ENCODE measurements at places on chromosomes 1 and 21.

DNA sequence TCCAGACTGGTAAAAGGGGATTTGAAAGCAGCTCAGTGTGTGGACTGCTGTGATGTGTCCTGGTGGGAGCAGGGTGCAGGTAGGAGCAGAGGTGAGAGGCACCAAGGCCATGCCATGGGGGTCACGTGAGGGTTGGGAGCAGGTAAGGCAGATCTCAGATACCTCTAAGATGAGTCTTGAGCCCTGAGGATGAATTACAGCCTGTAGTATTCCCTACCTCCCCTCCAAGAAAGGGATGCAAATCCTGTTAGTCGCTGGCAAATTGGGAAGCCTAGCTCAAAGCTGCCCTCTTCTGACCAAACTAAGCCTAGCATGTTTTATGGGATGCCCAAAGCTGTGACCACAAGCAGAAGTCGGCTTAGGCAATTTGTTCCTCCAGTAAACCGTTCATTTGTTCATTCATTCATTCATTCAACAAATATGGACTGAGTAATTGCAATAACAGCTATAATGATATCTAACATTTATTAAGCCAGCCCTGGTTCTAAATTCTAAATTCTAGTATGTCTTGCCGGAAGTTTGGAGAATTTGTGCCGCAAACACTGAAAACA lies 3.9 kb upstream of the NUAK2 start:
- no peaks in the 10 kb centered on the region for H3K27me3 ChIP-seq
- H3K27ac ChIP-seq = no peak overlapping the region
- no peaks in the 10 kb centered on the region for H3K36me3 ChIP-seq
- DNase-seq = peak; percentile 59

DNA sequence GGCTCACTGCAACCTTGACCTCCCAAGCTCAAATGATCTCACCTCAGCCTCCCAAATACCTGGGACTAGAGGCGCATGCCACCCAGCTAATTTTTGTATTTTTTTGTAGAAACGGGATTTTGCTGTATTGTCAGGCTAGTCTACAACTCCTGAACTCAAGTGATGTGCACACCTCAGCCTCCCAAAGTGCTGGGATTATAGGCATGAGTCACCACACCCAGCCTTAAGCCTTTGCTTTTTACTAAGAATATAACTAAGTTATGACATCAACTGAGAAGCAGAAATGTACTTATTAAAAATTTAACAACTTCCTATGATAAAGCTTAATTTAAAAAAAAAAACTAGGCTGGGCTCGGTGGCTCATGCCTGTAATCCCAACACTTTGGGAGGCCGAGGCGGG lies 8.9 kb upstream of the LSS start:
- no peaks in the 10 kb centered on the region for H3K4me1 ChIP-seq
- no peak overlapping the region for H3K4me3 ChIP-seq

- no peak overlapping the region for H3K4me3 ChIP-seq
- DNase-seq = no peak
- H3K36me3 ChIP-seq = no peaks in the 10 kb centered on the region
- peaks cover 8% of the 10 kb centered on the region for H3K27me3 ChIP-seq
- no peak overlapping the region for H3K27ac ChIP-seq
These were observed 16.0 kb upstream of the ARHGEF10L start for GRCh38 chr1:17523321-17524041.

DNA sequence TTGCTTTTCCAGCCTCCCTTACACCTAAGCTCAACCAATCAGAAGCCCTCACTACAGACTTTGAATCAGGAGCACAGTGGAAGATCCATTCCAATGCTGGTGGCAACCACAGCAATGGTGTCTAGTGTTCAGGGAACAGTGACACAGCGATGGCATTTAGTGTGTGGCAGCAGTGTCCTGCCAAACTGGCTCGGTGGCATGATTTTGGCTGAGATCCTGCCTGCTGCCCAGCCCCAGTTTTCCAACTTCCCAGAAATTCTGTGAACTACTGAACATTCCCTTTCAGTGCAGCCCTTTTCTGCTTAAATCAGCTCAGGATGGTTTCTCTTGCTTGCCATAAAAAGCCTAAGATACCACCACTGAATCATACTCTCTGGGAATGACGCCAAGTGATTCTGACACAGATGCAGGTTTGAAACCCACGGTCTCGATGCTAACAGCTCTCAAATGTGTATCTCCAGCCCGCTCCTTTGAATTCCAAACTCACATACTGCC lies 8.8 kb downstream of the ASAP3 start:
- no peak for DNase-seq
- no peaks in the 10 kb centered on the region for H3K27me3 ChIP-seq
- no peak overlapping the region for H3K4me3 ChIP-seq
- no peaks in the 10 kb centered on the region for H3K36me3 ChIP-seq
- H3K27ac ChIP-seq = no peak overlapping the region

DNA sequence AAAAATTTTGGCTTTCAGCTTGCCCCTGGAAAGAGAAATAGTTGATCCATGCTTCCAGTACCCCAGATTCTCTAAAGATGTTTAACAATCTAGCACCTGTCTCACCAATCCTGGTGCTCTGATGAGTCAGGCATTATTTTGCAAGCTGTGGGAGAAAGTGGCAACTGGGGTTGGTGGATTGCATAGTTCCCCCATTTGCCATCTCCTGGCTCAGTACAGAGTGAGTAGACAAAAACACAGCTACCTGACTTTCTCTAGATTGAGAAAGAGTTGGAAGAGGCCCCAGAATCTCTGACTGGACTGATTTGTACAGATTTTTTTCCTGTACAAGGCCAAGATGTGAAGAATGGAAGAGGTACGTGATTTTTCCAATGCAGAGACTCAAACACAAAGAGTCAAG lies 75.1 kb upstream of the NEGR1 start:
- no peak for DNase-seq
- H3K4me3 ChIP-seq = no peak overlapping the region
- H3K36me3 ChIP-seq = no peaks in the 10 kb centered on the region
- H3K27me3 ChIP-seq = no peaks in the 10 kb centered on the region
- no peaks in the 10 kb centered on the region for H3K4me1 ChIP-seq

DNA sequence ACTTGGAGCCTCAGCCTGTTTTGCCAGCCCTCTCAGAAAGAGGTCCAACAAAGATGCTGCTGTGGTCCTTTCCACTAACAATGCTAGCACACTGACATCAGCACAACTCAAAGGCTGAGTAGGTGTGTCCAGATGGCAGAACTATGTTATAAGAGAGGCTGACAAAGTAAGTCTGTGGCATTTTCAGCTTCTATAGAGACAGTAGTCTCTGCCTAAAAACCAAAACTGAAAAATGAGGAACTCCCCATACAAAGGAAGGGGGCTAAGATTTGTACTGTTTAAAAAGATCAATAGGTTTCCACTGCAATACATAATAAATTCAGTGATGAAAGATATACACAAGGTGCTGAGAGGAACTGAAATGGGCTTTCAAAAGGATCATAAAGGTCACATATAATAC lies 12.3 kb downstream of the ERO1B start:
- H3K36me3 ChIP-seq = peaks cover 11% of the 10 kb centered on the region
- no peak overlapping the region for H3K27ac ChIP-seq
- H3K4me3 ChIP-seq = no peak overlapping the region
- H3K27me3 ChIP-seq = no peaks in the 10 kb centered on the region
- DNase-seq = peak; percentile 35
- no peaks in the 10 kb centered on the region for H3K4me1 ChIP-seq

DNA sequence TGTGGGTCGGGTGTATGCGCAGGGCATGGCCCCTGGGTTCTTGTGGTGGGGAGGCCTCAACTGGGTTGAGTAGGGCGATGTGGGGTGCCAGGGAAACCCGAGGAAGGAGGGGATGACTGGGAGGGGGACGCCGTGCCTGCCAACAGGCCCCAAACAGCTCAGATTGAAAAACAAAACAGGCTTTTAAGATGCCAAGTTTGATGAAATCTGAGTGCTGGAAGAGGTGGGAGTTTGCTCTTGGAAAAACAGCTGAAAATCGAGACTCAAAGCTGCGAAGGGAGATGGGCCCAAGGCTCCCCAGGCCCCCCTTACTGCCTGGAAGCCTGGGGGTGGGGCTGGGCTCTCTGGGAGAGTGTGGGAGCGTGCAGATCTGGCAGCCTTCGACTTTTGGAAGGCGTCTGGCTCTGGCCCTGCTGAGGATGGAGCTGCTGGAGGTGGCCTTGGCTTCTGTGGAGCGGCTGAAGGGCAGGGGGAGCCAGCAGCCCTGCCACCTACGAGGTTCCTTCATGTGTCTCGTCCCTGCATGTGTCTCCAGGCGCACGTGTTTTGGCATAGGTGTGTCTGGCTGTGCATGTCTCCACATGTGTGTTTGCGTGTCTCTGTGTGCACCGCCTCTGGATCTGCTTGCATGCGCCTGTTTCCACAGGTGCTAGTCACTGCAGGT lies 33.3 kb downstream of the PTPRF start:
- H3K36me3 ChIP-seq = no peaks in the 10 kb centered on the region
- DNase-seq = no peak
- H3K4me1 ChIP-seq = peaks cover 12% of the 10 kb centered on the region

- H3K36me3 ChIP-seq = no peaks in the 10 kb centered on the region
- H3K4me3 ChIP-seq = no peak overlapping the region
- H3K27ac ChIP-seq = no peak overlapping the region
- H3K27me3 ChIP-seq = peaks cover 43% of the 10 kb centered on the region
- DNase-seq = no peak
- H3K4me1 ChIP-seq = no peaks in the 10 kb centered on the region
These were observed 107.2 kb downstream of the PTPRU start for GRCh38 chr1:29343476-29343875.
